ENCODE measurements at places on chromosomes 1 and 21.

GRCh38 chr1:230079199-230080024, 12.4 kb downstream of the GALNT2 start:
- no peak for DNase-seq

GRCh38 chr1:209063767-209064659, 519.5 kb upstream of the CAMK1G start:
- no peak for DNase-seq

- DNase-seq = no peak
These were observed 132.5 kb downstream of the HS2ST1 start for GRCh38 chr1:87046951-87047350.

- DNase-seq = no peak
These were observed 52.0 kb upstream of the TACSTD2 start for GRCh38 chr1:58629031-58629462.

- DNase-seq = no peak
These were observed 55.0 kb upstream of the SYT6 start for GRCh38 chr1:114208714-114209113.

DNA sequence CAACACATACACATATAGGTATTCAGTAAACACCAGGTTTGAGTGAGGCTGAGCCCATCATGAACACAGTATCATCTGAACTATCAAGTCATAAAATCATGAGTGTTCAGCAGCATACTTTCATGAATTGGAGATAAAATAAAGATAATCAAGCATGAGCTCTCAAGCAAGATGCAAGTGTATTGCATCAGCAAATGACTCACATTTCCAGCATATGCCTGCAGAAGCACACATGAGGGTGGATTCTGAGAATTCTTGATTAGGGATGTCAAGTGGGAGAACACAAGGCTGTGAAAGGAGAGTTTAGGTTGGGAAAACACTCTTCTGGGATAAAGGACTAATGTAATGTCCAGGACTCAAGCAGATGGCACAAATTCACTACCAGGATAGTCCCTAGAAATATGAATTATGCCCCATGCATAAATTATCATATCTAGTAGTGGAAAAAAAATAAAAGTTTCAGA, 299.2 kb downstream of the SRGAP2C start:
- peak; percentile 5 for DNase-seq

- DNase-seq = no peak
These were observed 25.6 kb downstream of the MTARC1 start for GRCh38 chr1:220812308-220812707.

DNA sequence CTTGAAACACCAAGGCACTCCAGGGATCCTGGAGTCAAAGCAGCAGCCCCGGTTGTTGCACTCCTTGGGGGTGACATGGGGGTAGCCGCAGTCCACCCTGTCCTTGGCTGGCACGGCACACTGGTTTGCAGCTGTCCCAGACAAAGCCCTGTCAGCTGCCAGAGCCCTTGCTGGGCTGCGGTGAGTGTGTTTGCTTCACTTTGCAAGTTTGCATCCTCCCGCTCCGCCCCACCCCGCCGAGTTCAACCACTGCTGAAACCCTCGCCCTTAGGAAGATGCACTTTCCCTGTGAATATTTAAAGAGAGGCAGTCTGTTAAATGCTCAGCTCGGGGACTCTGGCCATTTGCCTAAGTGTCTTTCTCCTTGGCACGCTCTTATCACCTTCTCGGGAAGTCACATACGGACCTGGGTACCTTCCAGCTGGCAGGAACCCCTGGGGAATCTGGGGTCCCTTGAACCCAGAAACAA, 1.7 kb downstream of the TFF3 start:
- DNase-seq = no peak

GRCh38 chr1:101220906-101221305, 15.9 kb upstream of the S1PR1 start:
- DNase-seq = no peak

- DNase-seq = peak; percentile 40
These were observed 192.5 kb downstream of the ZZZ3 start for GRCh38 chr1:77489910-77490309.

- DNase-seq = peak; percentile 52
These were observed 177.5 kb downstream of the VPS13D start for GRCh38 chr1:12407050-12407961.

GRCh38 chr1:115098979-115099692, 9.8 kb upstream of the TSPAN2 start:
- DNase-seq = peak; percentile 52
